ENCODE measurements at places on chromosomes 7 and 10.

- no peak for DNase-seq
These were observed 688 bp downstream of the ORAI2 start for GRCh38 chr7:102434039-102434486.

- no peak for DNase-seq
These were observed 189.6 kb downstream of the TNS3 start for GRCh38 chr7:47392241-47392759.

DNA sequence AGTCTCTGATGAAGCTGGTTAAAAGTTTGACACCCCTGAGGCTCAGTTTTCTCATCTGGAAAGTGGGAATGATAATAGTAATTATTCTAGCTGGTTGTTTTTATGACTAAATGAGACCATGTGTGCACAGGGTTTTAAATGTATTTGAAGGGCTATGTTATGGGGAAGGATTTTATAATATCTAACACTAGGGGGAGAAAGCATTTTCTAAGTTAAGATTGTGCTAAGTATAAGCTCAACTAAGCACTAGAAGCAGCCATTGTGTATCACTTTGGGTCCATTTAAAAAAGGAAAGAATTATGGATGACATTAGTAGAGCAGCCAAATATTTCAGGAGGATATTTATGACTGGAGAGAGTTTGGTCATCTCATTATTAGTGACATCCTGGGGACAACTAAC is 49.5 kb upstream of the CREB5 start:
- no peak for DNase-seq

GRCh38 chr7:5704534-5704922 is 76.9 kb downstream of the RNF216 start:
- DNase-seq: peak; percentile 69

DNA sequence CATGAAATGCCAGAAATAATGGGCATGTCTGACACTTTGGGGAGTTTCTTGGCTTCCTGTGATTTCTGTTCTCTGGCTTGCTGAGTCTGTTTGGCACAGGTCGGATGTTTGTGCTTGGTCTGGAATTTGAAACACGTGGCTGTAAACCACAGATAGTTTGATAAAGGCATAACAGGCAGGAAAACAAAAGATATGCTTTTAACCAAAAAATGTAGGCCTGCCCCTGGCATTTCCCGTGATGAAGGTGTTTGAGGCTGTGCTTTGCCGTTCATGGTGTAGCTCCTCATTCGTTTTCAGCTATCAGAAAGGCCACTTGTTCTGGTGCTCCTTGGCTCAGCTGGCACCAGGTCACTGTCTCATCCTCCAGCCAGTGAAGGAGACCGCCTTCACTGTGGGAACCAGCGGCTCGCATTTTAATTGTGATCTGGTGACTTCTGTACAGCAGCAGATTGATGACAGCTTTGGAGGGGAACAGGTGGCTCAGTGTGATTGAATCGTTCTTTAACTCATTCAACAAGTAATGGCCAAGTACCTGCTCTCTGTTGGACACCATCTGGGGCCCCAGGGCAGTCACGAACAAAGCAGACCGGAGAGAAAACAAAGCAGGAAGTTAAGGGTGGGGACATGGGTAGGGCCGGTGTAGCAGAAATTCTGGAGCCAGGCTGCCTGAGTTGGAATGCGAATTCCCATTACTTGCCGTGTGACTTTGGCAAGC is 111.5 kb downstream of the CCNY start:
- DNase-seq: peak; percentile 9

DNA sequence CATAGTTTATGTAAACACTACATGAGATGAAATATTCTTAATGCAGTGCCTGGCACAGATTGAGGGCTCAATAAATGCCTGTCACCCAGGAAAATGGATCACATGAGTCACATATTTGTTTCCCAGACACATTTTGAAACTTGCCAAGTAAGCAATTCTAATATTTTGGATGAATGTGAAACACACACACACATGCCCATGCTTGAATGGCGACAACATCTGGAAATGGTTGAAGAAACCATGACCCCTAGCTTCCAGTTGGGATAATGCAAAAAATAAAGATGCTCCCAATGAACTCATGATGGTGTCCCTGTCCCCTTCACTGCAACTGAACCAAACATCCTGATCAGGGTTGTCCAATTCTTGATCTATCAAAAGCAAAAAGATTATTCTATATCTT is 797.3 kb downstream of the XPNPEP1 start:
- DNase-seq: no peak

GRCh38 chr10:93088466-93088865 is 14.8 kb downstream of the CYP26A1 start:
- DNase-seq: no peak

DNA sequence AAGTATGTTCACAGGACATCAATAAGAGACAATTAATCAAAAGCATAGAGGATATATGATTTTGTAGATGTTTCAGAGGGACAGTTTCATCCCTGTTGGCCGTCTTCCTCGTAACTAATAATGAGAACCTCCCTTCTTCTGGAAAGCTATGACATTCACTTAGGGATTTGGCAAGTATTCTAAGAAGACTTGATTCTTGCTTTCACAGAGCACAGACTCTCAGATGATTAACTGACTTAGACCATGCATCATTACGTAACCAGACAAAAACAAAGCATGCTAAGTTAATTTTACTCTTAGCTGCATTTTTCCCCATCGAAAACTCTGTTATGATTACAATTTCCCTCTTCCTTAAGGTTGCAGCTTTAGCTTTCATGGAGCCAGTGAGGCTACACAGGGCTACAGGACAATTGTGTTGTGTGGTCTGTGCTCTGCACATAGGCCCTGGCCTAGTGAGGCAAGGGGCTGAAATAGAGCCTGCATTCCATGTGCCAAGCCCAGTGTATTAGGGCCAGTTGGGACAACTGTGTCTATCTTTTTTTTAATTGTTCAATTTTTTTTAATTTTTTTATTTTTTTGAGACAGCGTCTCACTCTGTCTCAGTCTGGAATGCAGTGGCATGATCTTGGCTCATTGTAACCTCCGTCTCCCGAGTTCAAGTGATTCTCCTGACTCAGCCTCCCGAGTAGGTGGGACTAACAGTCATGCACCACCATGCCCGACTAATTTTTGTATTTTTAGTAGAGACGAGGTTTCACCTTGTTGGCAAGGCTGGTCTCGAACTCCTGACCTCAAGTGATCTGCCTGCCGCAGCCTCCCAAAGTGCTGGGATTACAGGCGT is 105.3 kb downstream of the PLXDC2 start:
- no peak for DNase-seq

- DNase-seq: no peak
These were observed 575.6 kb downstream of the ARL4A start for GRCh38 chr7:13262929-13263530.

DNA sequence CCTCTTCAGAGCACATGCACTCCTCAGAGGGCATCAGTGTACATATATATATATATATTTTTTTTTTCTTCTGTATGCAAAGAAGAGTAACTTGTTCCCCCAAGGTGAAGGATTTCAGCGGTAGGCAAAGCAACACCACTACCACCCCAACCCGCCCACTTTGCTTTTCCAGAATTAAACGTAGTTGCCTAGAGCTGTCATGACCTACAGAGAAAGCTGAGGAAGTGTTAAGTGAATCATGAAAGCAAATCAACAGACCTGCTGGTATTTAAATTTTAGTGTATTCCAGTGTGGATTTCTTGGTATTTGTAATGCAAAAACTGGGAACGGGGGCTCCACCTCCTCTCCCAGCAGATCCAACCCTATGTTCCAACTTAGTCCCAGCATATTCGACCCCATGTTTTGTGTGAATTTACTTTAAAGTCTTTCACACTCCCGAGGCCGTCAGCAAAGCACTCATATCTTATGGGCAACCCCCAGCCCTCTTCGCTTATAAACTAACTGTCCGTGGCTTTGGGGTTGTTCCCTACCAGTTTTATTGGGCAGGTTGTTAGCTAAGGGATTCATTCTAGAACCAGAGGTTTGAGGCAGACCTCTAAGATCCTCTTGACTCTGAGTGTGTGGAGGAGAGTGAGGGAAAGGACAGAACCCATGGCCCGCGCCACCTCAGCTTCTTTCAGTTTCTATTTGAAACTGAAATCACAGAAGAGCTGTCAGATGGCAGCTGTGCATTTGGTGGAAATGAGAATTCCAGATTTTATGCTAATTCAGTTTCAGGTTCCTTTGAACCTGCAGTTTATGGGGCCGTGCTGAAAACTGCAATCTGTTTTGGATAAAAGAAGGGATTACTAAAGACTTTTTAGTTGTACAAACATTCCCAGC is 450.2 kb upstream of the GALNT17 start:
- DNase-seq: no peak

DNA sequence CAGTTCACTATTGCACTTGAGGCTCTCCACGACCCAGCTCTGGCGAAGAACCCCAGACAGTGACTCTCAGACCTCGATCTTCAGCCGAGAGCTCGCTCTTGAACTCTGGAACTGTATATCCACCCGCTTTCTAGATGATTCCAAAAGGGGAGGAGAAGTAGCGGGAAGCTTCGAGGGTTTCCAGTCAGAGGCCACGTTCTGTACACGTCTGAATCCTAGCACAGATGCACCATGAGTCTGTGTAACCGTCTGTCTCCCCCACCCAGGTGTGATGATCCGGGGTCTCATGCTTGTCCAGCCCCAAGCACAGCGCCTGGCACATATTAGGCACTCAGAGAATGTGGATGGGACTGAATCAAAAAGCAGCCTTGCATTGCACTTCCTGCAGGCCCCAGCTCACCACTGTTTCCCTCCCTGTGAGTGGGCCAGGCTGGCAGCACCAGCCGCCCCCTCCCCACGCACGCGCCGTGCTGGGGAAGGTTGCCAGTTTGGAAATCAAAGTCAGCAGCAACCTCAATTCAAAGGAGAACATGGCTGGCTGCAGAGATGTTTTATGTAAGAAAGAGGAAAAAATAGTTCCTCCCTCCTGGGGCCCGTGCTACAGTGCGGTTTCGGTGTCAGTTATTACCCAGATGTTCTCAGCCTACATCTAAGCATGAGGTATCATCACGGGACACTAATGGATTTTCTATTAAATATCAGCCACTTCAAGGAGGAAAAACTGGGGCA is 5.7 kb downstream of the GRID2IP start:
- DNase-seq: no peak

DNA sequence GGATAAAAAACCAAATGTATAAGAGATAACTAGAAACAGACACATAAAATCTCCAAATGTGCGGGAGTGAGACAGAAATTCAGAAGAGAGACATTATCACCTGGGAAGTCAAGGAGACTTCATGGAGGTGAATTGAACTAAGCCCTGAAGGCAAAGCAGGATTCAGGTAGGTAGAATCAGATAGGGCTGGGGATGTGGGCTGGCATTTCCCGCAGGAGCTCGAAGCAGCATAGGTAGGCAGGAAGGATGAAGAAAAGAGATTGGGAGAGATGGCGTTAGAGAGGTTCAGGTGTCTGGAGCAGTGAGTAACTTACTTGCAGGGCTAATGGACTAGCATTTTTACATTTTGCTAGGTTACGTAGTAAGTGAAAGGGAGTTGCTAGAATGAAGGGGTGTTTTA is 58.2 kb upstream of the NRP1 start:
- no peak for DNase-seq

GRCh38 chr7:101170617-101171441 is 5.5 kb upstream of the VGF start:
- DNase-seq: no peak

- no peak for DNase-seq
These were observed 32.4 kb upstream of the PPP2R2D start for GRCh38 chr10:131868436-131868835.

- no peak for DNase-seq
These were observed 20.7 kb downstream of the CHST3 start for GRCh38 chr10:71984809-71985388.

DNA sequence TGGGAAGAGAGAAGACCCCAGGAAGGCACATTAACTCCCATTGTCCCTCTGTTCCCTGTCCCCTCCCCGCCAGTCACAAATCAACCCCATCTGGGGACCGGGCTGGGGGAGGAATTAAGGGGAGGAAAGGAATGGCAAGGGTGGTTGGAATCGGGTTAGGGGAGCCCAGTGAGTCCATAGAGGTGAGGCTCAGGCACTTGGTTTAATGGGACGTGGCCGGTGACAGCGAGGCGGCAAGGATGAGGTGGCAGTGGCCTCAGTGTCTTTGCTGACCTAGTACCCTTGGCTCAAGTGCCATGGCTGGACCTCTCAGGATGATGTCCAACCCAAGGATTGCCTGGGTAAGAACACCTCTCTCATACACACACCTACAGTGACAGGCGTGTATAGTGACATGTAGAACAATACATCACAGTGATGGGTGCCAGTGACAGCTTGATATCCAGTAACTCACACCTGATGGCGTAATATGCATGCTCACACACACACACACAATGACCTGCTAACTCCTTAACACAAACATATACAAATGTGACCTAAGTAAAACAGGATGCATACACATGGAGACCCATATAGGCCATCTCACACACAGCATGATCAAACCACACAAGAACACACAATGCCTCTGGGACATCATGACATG is 12.3 kb downstream of the KCNIP2 start:
- no peak for DNase-seq

GRCh38 chr7:1668396-1669063 is 1.5 kb upstream of the ELFN1 start:
- no peak for DNase-seq

All from T follicular helper cell (primary cell).